ENCODE measurements at places on chromosomes 12 and 14.

GRCh38 chr12:120012067-120012621 is 23.1 kb downstream of the BICDL1 start:
- DNase-seq: no peak

DNA sequence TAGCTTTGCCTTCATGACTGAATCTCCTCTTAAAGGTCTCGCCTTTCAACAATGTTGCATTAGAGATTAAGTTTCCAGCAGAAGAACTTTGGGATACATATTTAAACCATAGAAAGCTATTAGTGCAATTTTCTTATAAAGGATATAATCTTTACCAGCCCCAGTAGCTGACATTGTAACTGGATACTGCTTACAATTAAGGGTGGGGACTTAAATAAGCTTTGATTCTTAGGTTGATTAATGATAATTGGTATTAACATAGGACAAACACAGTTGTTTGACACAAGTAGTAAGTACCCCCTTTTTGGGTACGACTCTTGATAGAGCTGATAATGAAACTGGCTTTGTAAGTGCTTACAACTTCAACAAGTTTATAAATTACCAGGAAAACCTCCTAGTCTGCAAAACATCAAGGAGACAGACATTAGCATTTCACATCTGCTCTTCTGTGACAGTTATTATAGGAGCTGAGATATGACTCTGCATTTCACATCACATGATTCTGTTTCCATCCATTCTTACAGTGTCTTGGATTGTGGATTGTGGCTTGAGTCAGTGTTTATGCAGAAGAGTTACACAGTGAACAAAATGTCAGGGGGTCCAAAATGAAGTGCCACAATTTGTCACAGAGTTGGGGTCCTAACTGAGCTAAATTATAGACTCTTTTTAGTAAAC is 249.1 kb upstream of the E2F7 start:
- DNase-seq: no peak

DNA sequence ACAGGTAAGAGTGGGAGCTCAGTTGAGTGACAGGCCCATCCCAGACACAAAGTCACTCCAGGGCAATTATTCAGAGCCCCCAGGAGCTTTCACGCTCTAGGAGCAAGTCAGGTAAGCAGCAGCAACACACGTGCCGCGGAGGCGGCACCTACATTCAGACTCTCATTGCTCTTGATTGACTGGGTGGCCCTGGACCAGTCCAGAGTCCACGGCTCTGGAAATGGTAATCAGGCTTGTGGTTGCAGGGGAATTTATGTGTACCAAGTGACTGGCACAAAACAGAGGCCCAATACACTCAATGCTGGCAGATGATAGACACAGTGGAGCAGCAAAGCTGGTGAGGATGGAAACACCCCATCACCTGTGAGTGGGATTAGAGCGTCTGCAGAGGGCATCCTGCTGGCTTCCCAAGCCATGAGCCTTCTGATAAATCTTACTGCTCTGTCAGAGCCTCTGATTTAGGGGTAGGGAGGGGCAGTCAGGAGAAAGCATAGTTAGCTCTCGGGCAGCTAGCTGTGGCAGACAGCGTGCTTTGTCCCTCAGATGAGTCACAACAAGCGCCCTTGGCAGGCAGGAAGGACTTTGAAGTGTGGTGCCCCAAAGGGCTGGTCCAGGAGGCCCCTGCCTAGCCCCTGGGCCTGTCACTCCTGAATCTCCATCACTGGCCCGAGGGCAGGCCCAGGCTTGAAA is 344.7 kb downstream of the CACNA1C start:
- no peak for DNase-seq

DNA sequence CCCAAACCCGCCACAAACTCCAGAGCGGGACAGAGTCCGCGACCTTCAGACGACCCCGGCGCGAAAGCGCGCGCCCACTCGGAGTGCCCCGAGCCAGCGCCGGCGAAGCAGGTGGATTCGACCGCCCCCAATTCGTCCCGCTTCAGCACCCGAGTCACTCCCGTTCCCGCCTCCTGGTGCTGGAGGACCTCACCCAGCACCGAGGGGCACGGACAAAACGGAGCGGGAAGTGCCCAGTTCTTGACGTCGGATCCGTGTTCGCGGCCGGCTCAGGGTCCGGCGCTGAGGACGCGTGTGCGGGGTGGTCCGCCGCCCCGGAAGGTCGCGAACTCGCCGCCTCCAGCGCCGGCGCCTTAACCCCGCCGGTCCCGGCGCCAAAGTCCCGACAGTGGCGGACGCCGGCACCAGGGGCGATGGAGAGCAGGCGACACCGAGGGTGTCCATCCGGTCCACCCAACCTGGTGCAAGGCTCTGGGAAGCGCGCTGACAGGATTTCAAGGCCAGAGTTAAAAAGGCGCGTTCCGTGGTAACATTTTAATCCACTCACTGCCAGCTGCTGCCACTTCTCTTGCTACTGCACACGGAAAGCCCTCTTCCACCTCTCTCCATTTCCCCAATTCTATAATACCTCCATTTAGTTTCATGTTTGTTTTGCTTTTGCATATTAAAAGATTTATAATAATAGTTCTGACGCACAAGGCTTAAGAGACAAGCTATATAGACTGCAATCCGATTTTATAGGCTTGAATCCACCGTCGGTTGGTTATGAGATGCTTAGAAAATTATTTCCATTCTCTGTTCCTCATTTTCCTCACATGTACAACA is 240.0 kb upstream of the CPNE8 start:
- DNase-seq: peak; percentile 37

DNA sequence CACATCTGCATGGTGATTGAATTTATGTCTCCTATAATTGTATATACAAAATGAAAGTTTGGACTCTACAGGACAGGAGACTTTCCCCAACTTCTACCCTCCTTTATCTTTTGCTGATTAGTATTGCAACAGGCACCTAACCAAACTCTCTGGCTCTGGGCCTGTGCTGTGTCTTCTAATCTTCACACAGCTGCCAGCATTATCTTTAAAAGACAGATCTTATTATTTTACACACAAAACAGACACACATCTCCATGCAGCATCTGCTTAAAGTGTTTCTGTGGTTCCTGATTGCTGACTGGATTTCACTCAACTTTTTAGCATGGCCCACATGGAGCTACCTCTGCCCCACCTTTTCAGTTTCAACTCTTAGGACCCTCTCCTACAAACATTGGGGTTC is 154.9 kb upstream of the PELI2 start:
- DNase-seq: no peak

GRCh38 chr12:89936631-89937030 is 228.0 kb upstream of the ATP2B1 start:
- peak; percentile 83 for DNase-seq

DNA sequence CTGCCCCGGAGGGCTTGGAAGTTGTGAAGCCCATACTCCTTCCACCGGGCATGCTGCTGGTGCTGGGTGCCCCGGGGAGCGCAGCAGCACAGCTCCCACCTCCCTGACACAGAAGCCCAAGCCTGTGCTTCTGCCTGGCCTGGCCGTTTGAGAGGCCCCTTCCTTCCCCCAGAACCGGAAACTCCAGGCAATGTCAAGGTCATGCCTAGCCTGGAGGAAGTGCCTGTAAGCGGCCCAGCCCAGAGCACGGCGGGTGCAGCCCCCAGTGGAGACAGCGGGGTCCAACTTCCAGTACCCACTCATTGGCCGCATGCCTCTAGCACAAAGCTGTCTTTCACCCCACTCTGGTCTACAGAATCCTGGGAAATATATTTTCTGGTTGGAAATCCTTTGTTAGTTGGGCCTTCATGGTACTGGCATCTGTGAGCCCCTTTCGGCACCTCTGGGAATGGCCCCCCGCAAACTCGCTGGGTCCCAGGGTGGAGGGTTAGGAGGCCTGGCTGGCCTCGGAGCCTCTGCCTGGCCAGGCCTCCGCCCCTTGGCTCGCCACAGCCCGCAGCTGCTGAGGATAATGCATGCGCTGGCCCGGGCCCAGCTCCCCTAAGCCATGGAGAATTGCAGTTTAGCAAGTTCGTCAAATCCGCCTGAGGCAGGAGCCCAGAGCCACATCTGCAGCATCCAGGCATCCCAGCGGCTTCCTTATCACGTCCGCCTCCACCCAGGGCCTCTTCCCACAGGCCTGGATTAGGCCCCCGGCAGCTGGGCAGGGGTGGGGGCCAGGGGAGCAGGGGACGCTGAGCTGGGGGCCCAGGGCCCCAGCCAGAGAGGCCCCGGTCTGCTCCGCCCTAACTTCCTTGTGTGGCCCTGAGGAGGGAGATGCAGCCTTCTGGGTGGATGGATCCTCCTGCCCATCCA is 48.9 kb upstream of the DLK1 start:
- DNase-seq: no peak

DNA sequence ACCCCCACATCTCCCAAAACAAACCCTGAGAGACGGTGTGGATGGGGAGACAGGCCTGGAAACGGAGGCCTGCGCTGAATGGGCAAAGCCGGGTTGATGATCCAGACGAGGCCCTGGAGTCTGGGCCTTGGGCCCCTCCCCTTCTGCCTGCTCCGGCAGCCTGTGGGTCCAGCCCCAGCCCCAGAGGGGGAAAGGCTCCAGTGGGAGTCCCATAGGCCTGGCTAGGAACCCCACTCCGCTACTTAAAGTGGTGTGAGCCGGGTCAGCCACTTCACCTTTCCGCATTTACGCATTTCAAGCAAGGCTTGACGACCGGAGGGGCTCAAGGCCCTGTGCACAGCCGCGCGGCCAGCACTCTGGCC is 695 bp upstream of the TNFAIP2 start:
- DNase-seq: no peak

- DNase-seq: no peak
Measured at GRCh38 chr12:123293178-123293760, 21.6 kb upstream of the CDK2AP1 start.

GRCh38 chr12:92142251-92142926 is 3.3 kb downstream of the BTG1 start:
- no peak for DNase-seq

DNA sequence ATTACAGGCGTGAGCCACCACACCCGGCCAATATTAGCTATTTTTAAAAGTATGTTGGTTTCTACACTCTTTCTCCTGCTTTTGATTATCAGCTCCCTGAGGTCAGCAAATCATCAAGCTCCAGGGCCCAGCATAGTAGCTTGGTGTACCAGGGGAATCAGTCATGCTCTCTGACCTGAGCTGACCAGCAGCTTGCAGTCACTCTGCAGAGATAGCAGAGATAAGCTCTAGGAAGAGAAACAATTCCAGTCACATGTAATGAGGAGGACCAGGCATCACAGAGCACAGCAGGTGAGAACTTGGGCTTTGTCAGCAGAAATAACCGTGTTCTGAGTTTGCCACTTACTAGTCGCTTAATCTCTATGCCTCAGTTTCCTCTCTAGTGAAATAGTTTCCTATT is 8.5 kb downstream of the PLEKHD1 start:
- no peak for DNase-seq

GRCh38 chr14:71472356-71473340 is 459.6 kb upstream of the RGS6 start:
- no peak for DNase-seq

GRCh38 chr12:53643232-53643979 is 17.2 kb upstream of the ATF7 start:
- no peak for DNase-seq

DNA sequence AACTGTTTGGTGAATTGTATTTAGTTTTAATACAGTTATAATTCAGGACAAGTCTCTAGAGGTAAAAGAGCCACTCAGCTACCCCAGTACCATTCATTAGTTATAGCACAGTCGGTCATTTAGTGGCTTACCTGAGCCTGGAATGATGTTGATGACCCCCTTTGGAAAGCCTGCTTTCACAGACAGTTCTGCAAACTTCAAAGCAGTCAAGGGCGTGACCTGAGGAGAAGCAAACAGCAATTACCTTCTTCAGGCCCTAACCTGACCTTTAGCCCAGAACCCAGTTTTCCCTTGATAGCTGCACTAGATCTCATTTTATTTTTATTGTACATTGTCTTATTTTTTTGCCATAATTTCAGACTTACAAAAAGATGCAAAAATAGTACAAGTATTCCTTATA is 43.8 kb downstream of the ALDH1L2 start:
- no peak for DNase-seq

DNA sequence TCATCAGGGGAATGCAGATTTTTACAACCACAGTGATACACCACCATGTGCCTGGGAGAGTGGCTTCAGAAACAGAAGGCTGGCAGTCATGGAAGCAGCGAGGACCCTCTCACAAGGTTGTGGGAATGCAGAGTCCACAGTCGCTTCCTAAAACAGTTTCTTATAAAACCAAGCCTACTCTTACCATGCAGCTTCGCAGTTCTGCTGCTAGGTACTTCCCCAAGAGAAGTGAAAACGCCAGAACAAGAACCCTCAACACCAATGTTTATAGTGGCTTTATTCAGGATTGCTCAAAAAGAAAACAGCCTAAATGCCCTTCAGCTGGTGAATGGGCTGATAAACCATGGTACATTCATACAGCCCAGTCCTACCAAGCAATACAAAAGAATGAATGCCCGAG is 87.2 kb downstream of the DDX51 start:
- no peak for DNase-seq

GRCh38 chr14:76313852-76314251 is 62.1 kb upstream of the ESRRB start:
- no peak for DNase-seq

GRCh38 chr12:6165395-6165794 is 34.8 kb upstream of the CD9 start:
- no peak for DNase-seq

- no peak for DNase-seq
Measured at GRCh38 chr14:27123162-27123561, 525.3 kb upstream of the NOVA1 start.

DNA sequence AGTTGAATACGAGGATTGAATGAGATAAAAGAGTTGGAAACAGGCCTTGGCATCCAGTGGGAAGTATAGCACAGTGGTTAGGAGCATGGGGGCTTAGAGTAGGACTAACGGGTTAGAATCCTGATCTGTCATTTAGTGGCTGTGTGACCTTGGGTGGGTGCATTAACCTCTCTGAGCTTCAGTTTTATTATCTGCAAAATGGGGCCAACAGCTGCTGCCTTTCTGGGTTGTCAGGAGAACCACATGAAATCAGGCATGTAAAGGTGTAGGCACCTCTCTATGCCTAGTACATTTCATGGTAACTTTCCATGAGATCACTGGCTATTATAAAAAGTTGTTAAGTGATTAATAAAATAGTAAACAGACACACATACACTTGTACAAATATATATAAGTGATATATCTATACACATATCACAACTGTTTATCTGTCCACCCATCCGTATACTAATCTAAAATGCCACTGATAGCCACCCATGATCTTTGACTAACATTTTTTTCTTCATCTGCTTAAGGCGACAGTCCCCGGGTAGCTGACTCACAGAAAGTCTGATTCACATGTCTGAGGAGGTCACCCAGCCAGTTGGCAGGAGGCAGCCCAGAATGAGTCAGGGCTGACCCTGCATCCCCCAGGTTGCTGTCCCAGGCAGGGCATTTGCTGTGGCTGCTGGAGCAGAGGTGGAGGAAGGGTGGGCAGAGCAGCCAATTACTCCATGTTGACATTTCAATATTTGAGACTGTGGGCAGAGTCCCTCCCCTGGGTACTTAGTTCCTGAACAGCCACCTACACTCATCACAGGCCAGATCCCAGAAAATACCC is 125.6 kb upstream of the NOS1 start:
- no peak for DNase-seq

GRCh38 chr12:101773650-101774162 is 34.4 kb upstream of the SYCP3 start:
- DNase-seq: peak; percentile 32

DNA sequence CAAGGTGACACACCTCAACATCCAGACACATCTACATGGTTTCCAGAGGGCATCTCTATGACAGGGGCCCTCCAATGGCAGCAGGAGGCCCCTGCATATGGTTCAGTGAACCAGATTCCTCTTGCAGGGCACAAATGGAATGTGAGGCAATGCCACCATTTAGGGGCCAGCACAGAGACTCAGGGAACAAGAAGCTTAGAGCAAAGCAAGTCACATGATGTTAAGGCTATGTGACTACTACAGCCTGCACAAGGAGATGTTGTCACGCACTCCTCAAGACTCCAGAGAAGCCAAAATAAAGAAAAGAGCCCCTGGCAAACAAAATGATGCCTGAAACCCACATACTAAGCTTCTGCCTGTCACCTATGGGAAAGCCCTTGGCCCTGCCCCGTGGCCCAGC is 95.2 kb downstream of the RBM19 start:
- no peak for DNase-seq

Data from NCI-H526 (cell line).